Posterior vena cava (tissue), 2 donors: ENCODE measurements at places on chromosomes 2 and 18. TPM values are rescaled to one million over a fixed set of nuclear protein-coding genes. Genes with fewer than 3 reads are reported as not detected.

Gene CENPA
- 1.2 TPM for total RNA-seq

Gene CFAP65
- not detected for total RNA-seq

Gene ECEL1
- total RNA-seq = 0.52 TPM

Gene ALPI
- total RNA-seq = not detected

Gene TEX44
- not detected for total RNA-seq

Gene MYO1B
- total RNA-seq = 29.8 TPM
